ENCODE measurements at places on chromosomes 3 and 15.

- DNase-seq = peak; percentile 45
Observed at GRCh38 chr3:61381745-61382392, 130.6 kb upstream of the FHIT start.

DNA sequence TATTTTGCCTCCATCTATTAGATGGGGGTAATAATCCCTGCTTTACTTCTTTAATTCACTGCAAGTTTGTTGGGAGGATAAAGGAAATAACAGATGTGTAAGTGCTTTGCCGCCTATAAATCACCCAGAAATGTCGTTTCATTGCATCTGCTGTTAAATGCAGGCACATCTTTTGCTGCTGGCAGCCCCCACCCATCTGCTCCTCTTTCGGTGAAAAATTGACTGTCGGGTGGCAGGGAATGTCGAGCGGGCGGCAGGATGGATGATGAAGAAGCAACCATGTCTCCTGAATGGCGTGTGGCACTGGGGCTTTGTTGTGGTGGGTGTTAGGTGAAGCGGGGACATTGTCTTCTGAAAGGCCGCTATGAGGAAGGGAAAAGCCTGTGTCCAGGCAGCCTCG lies 543 bp upstream of the REC114 start:
- DNase-seq = no peak

GRCh38 chr3:9808345-9809037 lies 1.6 kb upstream of the TTLL3 start:
- peak; percentile 34 for DNase-seq

DNA sequence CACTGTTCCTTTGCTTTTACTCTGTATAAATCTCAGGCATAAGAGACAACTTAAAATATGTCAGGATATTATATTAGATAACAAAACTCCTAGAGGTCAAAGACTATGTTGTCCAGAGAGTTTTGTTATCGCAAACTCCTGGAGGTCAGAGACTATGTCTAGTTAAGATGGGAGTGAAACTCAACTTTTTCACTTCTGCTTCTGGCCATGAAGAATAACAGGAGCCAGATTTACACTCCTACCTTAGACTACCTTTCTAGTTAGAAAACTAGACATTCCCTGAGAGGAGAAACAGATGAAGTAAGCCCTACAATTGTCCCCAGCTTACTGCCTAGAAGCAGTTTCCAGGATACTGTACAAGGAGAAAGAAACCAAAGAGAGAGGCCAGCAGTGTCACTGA lies 255.4 kb upstream of the UBE2E1 start:
- DNase-seq = no peak

DNA sequence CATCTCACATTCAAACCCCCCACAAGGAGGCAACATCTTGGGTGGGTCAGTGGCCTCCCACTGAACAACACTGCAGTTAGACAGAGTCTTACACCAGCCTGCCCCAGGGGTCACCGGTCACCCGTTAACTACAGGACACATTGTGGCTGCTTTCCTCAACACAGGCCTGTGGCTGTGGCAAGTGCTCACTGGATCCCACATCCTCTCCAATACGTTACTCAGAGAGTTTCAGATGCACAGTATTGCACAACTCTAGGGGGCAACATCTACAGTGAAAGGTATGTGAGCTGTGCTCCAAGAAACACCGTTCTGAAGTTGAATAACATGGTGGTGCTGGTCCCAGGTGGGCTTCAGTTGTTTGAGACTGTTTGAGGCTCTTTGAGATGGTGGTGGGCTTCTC lies 41.0 kb downstream of the CTDSPL start:
- no peak for DNase-seq

DNA sequence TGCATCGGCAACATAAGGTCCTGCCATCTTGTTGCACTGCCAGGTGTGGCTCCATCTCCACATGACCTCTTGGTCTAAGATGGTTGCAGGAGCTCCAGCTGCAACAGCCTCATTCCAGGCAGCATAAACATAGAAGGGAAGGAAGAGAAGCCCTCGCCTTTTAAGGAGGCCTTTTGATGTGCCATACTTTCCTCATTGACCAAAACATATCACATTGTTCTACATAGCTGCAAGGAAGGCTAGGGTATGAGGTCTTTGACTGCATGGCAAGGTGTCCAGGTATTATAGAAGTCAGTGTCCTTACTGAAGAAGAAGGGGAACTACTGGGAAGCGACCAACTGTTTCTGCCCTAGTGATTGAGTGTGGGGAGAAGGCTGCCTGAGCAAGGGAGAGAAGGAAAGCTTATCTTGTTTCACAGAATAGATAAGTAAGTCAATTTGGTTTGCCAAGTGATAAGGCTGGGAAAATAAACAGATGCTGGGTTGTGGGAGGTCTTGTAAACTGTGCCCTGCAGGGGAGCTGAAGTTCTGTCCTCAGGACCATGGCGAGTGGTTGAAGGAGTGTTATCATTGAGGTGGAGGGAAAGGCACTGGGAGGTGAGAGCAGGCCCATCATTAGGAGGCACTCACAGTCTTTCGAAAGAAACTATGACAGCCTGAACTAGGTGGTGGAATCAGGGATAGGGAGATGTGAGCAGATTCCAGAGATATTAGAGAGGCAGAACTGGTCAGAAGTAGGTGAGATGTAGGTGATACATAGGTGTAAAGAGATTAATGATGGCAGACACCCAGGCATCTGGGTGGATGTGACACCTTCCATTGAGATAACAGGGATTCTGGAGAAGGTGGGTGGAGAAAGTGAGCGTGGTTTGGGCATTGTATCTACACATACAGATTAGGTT lies 93.8 kb upstream of the IGF1R start:
- DNase-seq = no peak

DNA sequence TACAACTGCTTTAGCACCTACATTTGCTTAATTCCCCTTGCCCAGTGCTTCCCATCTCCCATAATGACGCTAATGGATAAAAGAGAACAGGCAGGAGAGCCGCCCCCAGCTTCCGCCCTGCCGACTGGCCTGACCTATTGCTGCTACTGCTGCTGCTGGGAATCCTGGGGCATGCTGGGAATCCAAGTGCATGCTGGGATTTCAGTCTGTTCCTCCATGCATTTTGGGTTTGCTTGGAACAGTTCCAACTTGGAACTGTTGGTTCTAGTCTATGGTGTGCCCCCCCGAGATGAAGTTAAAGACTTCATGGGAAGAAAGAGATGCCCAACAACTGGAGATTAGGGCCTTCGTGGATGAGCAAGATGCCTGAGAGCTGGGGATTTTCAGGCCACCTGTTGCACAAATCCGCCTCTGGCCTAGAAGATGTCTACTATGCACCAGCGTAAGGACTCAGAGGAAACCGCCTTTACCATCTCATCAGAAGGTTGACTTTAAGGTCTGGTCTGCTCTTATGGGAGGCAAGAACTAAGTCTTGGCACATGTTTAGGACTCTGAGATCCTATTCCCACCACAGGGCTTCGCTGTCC lies 29.0 kb downstream of the HAPLN3 start:
- no peak for DNase-seq

- DNase-seq = no peak
Observed at GRCh38 chr3:78825118-78825857, 942.5 kb downstream of the ROBO1 start.

GRCh38 chr15:78168608-78169007 lies 19.4 kb downstream of the IDH3A start:
- DNase-seq = no peak

GRCh38 chr3:73759297-73759711 lies 134.6 kb upstream of the PDZRN3 start:
- peak; percentile 4 for DNase-seq

DNA sequence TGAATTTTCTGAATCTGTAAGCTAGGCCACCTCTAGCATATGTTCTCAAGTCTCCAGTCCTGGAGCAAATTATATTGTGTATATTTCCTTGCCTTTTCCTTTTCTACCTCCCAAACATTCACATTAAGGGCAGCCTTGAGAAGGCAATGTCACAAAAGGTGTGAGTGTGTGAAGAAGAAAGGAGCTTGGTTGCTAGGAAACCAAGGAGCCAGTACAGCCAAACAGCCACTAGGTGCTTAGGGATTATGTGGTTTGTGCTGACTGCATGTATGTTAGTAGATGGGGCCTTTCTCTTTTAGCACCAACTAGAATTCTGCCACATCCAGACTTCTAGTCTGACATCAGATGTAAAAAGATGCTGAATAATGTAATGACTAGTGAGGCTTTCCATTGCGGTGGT lies 118.8 kb upstream of the DAZL start:
- DNase-seq = peak; percentile 9

DNA sequence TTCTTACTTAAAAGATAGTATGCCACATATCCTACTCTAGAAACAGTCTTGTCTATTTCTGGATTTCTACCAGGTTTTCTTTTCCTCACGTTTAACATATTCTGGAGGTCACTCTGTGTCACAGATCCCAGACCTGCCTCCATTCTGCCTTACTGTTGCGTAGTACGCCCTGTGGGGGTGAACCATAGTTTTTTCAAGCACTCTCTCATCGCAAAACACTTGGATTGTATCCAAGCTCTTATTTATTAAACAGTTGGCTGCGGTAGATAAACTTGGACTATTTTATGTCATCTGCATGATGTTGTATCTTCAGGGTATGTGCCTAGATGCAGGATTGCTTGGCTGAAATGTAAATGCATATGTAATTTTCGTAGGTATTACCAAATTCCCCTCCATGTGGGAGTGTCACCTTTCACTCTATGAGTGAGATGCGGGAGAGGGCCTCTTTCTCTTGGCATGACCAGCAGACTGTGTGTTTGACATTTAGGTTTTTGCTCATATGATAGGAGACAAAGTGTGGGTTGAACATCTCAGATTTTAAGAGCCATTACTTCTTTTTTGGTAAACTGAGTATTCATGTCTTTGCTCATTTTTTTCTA lies 55.8 kb downstream of the ABTB1 start:
- DNase-seq = no peak

- DNase-seq = peak; percentile 62
Observed at GRCh38 chr3:192917028-192917403, 640 bp downstream of the MB21D2 start.

- DNase-seq = no peak
Observed at GRCh38 chr3:16366-16765, 180.2 kb upstream of the CHL1 start.

- no peak for DNase-seq
Observed at GRCh38 chr15:42035435-42035761, 14.6 kb upstream of the PLA2G4E start.

DNA sequence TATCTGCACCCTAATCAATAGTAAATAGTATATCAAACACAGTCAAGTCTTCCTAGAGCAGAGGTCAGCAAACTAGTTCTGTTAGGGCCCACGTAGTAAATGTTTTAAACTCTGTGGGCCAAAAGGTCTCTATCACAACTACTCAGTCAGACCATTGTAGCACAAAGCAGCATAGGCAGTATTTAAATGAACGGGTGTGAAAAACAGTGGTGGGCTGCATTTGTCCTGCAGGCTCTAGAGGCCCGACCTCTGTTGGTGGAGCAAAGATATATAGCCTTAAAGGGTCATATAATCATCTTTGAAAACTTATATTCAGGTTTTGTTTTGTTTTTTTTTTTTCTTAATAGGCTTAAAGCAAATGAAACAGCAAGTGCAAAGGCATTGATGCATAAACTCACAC lies 326.4 kb upstream of the TRIM42 start:
- DNase-seq = no peak

DNA sequence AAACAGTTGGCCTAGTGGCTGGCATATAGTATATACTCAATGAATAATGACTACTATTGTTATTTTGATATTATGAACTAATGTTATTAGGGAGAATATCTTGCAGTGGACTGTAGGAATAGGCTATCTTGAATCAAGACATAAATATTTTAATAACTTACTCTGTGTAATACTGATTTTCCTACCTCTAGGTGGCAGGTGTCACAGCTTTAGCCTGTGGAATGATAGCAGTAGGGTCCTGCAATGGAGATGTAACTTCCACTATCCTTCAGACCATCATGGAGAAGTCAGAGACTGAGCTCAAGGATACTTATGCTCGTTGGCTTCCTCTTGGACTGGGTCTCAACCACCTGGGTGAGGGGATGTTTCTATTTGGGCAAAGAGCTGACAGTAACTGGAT lies 6.5 kb downstream of the PSMD2 start:
- DNase-seq = no peak

DNA sequence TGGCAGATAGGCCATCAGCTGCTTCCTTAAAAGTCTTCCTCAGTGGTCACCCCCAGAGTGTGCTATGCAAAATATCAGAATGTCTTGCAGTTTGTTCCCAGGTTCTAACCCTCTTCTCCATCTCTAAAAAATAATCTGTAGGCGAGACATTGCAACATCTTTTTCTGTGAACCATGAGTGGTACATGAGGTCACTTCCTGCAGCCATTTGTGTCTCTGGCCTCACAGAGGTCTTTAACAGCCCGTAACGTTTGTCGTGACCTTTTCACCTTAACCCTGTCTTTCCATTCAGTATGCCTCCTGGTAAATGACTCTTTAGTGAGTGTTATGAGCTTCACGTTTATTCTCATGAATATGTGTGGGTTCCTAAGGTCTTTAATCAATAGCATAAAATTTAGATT lies 145.4 kb downstream of the KLHL25 start:
- DNase-seq = peak; percentile 70

- no peak for DNase-seq
Observed at GRCh38 chr15:45523166-45523460, 558 bp upstream of the SLC30A4 start.

DNA sequence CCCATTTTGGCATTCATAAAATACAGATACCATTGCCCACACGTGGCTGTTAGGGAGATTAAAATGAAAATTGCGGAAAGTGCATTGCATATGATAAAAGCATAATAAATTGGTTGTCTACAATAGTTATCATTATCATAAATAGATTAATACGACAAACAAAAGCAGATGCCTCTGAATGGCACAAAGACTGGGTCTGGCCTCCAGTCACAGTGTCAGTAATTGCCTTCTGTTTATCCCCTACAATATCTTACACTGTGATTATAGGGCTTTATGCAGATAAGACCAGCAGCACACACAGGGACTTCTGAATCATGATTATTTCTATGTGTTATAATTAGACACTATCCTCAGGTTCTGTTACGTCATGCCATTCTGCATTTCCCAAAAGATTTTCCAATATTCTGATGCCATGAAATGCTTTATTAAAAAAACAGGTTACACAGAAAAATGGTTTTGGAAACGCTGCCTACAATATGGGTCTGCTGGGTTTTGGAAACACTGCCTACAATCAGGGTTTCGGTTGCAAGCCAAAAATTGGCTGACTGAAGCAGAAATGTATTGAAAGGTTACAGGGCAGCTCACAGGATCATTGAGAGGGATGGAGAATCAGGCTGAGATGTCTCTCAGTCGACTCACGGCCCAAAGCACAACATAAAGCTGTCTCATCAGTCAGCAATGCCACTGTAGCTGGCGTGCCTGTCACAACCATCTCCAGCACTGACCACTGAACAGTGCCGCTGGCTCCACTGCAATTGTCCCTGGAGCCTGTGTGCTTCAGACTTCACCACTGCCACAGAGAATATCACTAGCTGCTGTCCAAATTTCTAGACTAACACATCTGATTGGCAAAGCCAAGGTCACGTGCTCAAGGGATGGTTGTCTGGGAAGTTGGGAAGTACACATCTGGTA lies 248.1 kb downstream of the ERC2 start:
- no peak for DNase-seq

Data from AG08395 (cell line).